Kidney (tissue), 22 donors: ENCODE measurements at places on chromosomes 7 and 10. TPM values are rescaled to one million over a fixed set of nuclear protein-coding genes. Genes with fewer than 3 reads are reported as not detected.

GRCh38 chr7:25322473-25322872, 94.2 kb upstream of the NPVF start:
- no peak for DNase-seq

- no peak for DNase-seq
Observed at GRCh38 chr7:121436136-121436535, 40.0 kb upstream of the FAM3C start.

GRCh38 chr7:92934096-92934495, 97.7 kb upstream of the CDK6 start:
- no peak for DNase-seq

GRCh38 chr10:21304198-21304597, 221.3 kb downstream of the SKIDA1 start:
- no peak for DNase-seq

LIPK gene
- polyA plus RNA-seq: not detected

GRCh38 chr7:124051681-124052377, 19.0 kb upstream of the TMEM229A start:
- no peak for DNase-seq

DNA sequence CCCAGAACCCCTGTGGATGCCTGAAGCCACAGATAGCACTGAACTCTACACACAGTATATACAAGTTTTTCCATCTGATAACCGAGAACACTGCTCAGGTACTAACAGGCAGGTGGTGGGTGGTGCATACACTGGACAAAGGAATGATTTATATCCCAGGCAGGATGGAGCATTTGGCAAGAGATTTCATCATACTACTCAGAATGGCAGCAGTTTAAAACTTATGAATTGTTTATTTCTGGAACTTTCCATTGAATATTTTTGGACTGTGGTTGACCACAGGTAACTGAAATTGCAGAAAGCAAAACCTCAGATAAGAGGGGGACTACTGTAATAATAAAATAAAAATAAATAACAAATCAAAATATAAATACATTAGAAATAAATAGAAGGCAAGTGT, 10.9 kb upstream of the KCNMA1 start:
- no peak for DNase-seq

ANXA8 gene
- polyA plus RNA-seq: not detected

GPR26 gene
- polyA plus RNA-seq: not detected

DNA sequence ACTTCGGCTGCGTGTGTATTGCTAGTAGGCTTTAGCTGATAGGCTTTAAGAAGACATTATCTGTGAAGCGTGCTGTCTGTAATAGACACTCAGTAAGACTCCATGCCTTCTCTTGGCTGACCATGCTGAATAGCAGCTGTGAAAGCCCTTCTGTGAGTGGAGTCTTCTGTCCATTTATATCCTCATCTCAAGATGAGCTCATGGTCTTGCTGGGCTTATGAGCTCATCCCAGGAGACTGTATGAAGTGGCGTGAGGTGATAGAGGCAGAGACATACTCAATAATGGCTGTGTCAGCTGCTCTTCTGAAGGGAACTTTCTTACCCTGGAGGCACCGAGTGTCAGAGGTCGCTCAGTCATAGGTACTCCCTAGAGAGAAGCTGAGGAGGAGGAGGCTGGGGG, 111.5 kb downstream of the SH2D4B start:
- DNase-seq: no peak

CAMK2B gene
- 3.2 TPM for polyA plus RNA-seq
